ENCODE measurements at places on chromosomes 12 and 14.

- DNase-seq, result no peak
Measured at GRCh38 chr14:104149617-104150135, 11.3 kb downstream of the KIF26A start.

DNA sequence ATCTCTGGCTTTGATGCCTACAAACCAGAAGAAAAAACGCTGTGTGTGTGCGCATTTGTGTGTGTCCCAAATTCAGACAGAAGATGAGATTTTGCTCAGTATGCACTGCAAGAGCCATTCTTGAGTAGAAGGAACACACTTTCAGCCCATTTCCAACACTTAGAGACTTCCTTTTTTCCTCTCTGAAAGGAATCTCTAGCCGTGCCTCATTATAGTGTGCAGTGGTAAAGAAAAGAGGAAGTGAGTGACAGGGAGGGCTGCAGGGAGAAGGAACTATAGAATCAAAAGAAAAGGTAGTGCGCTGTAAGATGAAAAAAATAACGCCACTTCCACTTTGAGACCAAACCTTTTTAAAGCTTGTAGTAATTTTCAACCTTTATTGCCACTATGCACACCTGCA lies 1400.9 kb upstream of the FLRT2 start:
- no peak for DNase-seq

DNA sequence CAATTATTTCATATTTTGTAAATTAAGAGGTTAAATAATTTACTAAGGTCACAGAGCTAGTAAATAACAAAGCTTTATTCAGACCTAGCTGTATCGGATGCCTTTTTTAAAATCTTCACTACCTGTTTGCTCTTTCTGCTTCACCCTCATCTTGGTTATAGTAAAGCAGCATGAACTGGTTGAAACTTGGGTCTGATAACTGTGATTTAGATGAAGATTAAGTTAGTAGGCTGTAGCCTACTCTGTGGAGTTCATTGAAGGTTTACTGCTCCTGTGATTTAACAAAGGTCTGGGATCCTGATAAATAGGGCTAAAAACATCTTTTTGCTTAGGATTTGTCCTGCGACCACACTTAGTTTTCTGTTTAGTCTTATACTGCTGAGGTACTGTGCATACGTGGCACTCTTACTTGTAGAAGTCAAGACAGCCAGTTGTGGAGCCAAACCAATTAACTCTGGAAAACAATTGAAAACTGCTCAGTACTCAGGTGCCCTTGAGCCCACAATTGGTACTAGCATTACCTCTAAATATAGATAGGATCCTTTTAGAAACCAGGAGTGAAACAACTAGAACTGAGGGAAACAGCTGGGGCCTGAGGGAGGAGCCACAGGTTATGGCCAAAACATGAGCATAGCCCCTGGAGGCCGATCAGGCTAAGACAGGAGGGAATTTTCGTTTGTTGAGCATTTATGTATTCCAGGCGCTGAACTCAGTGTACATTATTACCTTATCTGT lies 2.3 kb downstream of the SPATS2 start:
- DNase-seq, result no peak

DNA sequence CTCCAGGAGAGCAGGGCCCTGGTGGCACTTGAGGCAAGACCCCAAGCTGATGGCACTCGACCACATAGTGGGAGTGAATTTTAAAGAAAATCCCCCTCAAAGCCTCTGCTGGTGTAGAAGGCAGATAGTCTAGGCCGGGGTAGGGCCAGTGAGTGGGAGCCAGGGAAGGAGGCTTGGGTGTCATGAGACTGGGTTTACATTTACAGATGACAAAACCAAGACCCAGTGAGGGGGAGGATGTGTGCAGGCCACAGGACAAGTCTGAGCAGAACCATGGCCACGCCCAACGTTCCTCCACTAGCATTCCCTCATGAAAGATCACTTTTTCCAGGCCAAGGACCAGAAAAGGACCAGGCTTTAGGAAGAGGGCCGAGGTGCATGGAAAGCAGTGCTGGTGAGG lies 42.0 kb downstream of the EVL start:
- peak; percentile 40 for DNase-seq

GRCh38 chr12:82966001-82966559 lies 279.4 kb downstream of the TMTC2 start:
- DNase-seq, result no peak

GRCh38 chr12:89919241-89919906 lies 210.7 kb upstream of the ATP2B1 start:
- DNase-seq, result no peak

- no peak for DNase-seq
Measured at GRCh38 chr14:20711685-20712084, 23.1 kb downstream of the ANG start.

DNA sequence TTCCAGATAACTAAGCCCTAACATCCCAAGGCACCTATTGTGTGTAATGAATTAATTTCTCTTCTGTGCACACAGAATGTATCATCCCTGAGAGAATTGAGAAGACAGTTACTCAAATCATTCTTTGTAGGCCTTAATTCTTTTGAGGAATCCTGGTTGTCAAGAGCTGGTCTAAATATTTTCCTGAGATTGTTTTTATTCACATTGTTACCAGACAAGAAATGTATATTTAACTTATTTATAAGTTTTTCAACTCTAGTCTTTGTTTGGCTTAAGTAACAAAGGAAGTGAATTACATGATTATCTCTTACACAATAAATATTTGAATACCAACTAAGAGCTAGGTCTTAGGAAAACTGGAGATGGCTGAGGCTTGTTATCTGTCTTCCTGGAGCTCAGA lies 169.4 kb downstream of the DACT1 start:
- no peak for DNase-seq

- peak; percentile 54 for DNase-seq
Measured at GRCh38 chr12:49706351-49707127, 666 bp downstream of the FMNL3 start.

GRCh38 chr14:97976861-97977260 lies 1179.7 kb downstream of the VRK1 start:
- peak; percentile 51 for DNase-seq

GRCh38 chr12:70724444-70724843 lies 87.2 kb upstream of the PTPRB start:
- DNase-seq, result no peak

GRCh38 chr14:78835909-78836308 lies 665.7 kb downstream of the NRXN3 start:
- no peak for DNase-seq

GRCh38 chr12:74537126-74537706 lies 419 bp upstream of the ATXN7L3B start:
- DNase-seq, result no peak

DNA sequence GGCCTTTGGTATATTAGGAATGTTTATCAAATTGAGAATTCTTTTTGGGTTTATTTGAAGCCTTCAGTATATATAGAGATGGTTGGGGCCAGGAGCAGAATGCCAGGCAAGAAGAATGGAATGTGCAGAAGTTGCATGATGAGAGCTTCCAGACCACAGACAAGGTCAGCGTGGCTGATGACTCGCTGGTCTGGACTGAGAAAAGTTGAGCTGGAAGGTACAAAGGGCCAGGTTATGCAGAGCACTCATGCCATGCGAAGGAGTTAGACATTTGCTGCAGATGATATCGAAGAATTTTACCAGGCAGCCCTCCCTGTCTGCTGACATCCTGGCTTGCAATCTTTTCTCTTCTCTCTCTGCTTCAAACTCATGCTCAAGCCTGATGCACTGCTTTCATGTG lies 196.2 kb upstream of the ARHGAP5 start:
- DNase-seq, result no peak

GRCh38 chr12:126907900-126908764 lies 1358.8 kb upstream of the TMEM132C start:
- no peak for DNase-seq

DNA sequence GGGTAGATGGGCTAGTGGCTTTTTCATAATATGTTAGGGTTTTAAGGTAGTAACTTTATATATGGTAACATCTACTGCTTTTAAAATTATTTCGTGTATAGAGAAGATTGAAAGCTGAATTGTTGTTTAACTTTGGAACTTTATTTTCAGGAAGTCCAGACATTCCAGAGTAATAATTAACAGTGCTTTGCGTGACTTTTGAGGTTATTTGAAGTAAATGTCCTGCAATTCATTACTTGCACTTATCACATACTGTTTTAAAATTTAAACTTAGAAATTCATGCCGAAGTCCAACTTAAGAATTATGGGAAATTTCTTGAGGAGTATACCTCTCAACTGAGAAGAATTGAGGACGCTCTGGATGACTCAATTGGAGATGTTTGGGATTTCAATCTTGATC lies 3.3 kb downstream of the WASHC4 start:
- no peak for DNase-seq

GRCh38 chr12:121697093-121697698 lies 15.4 kb upstream of the TMEM120B start:
- DNase-seq, result no peak

DNA sequence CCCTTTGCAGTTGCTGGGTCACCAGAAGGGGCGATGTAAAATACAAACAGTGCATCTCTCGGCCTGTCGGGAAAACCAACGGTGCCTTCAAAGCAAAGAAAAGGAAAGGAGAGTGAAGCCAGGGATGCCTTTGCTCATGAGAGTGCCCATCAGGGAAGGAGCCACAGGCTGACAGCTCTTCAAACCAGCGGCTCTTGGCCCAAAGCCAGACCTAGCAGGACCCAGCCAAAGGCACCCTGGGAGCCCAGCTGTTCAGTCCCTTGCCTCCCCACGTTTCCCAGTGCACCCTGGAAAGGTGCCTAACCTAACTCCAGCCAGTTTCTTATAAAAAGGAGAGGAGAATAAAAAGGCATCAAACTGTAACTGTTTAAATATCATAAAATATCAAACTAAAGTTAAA lies 29.2 kb downstream of the PRMT8 start:
- DNase-seq, result no peak

GRCh38 chr12:57514720-57515407 lies 5.5 kb downstream of the DDIT3 start:
- no peak for DNase-seq

DNA sequence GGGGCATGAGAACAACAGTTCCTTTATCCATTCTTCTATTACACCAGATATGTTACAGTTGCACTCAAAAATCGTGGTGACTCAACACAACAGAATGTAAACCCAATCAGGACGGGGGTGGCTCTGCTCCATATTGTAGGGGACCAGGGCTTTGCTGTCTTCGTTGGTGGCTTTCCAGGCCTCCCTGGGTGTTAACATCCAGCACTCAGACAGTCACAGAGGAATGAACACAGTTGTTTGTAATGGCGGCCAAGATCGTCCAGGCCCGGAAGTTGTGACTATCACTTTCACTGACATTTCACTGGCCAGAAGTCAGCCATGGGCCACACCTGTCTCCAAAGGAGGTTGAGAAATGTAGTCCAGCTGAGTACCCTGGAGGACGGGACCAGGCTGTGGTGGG lies 204.1 kb downstream of the CACNA1C start:
- DNase-seq, result no peak

GRCh38 chr12:68199127-68199526 lies 26.5 kb downstream of the IL26 start:
- DNase-seq, result no peak

- no peak for DNase-seq
Measured at GRCh38 chr12:50192908-50193307, 25.7 kb upstream of the CERS5 start.

- DNase-seq, result no peak
Measured at GRCh38 chr12:14664434-14665023, 31.9 kb downstream of the GUCY2C start.

- DNase-seq, result no peak
Measured at GRCh38 chr12:48862760-48863159, 2.9 kb downstream of the RND1 start.

- peak; percentile 84 for DNase-seq
Measured at GRCh38 chr14:49893309-49894213, 679 bp downstream of the ARF6 start.

DNA sequence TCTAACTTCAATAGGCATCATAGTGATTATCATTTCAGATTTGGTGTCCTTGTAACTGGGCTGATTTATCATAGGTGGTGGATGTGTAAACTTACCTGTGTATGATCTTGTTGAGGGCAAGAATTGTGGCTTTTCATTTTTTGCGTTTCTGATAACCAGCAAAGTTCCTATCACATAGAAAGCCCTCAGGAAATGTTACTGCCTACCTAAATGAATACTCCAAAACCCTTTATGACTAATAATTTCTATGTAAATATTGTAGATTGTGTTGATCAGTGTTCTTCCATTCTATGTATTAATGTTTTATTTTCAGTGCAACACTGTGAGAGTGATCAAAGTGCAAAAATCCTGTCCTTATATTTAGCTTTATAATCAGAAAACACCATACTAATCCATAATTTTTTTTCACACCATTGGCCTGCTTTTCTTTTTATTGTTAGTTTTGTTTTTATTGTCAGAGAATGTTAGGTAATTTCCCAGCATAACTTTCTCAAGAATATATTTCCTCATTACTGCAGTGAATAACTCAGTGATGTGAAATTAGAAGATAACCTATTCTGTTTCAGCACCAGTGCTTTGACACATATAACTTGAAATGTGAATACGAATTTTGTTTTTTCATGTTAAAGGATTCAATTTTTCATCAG lies 94.1 kb downstream of the GPHN start:
- no peak for DNase-seq

- no peak for DNase-seq
Measured at GRCh38 chr12:19548834-19549233, 109.5 kb downstream of the AEBP2 start.
